Testis (tissue), 5 donors: ENCODE measurements at places on chromosomes 1 and 21.
A peak's percentile ranks its signal among the peaks of the same experiment; 100 is the strongest.

GRCh38 chr1:93847811-93848288 is 31.2 kb downstream of the DNTTIP2 start:
- H3K27ac ChIP-seq: peak overlapping the region; percentile 95
- peak overlapping the region; percentile 79 for H3K4me3 ChIP-seq
- H3K4me1 ChIP-seq: peaks cover 33% of the 10 kb centered on the region

- H3K4me1 ChIP-seq: no peaks in the 10 kb centered on the region
- H3K27ac ChIP-seq: no peak overlapping the region
- no peak for DNase-seq
Observed at GRCh38 chr21:22154579-22155274, 1156.5 kb downstream of the NCAM2 start.

DNA sequence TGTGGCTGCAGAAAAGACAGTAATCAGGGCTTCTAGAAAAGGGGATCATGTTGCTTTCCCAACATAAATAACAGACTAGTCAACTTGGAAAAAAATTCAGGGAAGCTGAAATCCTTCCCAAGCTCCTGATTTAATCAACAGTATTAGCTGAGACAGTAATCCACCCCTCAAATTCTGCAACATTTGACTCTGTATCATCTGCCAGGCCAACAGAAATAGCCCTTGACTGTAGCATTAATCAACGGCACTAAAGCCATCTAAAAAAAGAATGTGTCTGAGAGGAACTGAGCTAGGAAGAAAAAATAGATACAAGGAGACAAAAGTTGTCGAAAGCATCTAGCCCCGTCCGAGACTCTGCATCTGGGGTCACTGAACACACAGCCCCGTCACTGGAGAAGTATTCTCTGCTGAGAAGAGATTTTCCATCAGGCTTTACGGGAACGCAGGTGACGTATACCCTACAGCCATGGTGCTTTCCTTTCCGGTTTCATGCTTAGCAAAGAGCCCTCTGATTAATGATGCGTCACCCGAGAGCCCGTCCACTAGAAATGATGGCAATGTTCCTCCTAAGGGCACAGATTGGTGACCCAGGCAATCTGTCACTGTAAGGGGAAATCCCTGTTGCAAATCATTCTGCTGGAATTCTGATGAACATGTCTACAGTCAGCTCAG is 42.1 kb upstream of the TP53BP2 start:
- DNase-seq: no peak
- H3K27ac ChIP-seq: no peak overlapping the region
- H3K4me3 ChIP-seq: no peak overlapping the region
- H3K27me3 ChIP-seq: no peaks in the 10 kb centered on the region

DNA sequence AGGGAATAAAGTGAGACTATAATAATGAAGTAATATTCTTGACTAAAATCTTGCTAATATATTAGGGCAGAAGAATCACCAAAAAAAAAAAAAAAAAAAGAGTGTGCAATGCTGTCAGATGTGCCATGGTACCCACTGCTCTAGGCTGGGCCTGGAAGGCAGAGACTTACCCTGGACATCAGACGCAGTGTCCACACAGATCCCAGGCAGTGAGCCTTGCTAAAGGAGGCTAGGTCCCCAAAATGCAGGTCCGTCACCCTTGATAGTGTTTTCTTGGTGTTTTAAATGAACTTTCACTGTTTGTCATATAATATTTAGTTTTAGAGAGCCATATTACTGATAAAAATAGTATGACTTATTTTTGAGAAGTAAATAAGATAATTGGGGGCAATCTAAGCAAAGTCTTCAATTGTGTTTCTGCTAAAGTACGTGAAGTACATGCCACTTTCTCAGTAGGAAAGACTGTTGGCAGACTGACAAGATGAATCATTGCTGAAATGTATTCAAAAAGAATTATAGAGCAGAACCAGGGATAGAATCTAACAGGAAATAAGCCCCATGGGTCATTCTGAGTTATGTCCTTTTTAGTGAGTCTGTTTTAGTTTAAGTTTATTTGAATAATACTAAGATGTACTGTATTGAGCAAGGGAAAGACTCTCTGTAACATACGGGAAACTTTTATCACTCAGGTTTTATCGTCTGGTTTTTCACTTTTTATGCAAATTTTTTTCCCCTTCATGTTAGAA is 74.6 kb upstream of the PDC start:
- DNase-seq: no peak
- no peaks in the 10 kb centered on the region for H3K27me3 ChIP-seq
- H3K4me3 ChIP-seq: no peak overlapping the region
- no peaks in the 10 kb centered on the region for H3K36me3 ChIP-seq

GRCh38 chr1:23401313-23401712 is 23.2 kb downstream of the TCEA3 start:
- H3K4me1 ChIP-seq: peaks cover 24% of the 10 kb centered on the region
- no peaks in the 10 kb centered on the region for H3K27me3 ChIP-seq
- DNase-seq: no peak
- H3K4me3 ChIP-seq: no peak overlapping the region
- no peaks in the 10 kb centered on the region for H3K36me3 ChIP-seq
- no peak overlapping the region for H3K27ac ChIP-seq

GRCh38 chr1:118223426-118223825 is 38.4 kb upstream of the SPAG17 start:
- no peaks in the 10 kb centered on the region for H3K4me1 ChIP-seq
- no peaks in the 10 kb centered on the region for H3K27me3 ChIP-seq
- no peak overlapping the region for H3K27ac ChIP-seq
- no peaks in the 10 kb centered on the region for H3K36me3 ChIP-seq
- peak; percentile 17 for DNase-seq

DNA sequence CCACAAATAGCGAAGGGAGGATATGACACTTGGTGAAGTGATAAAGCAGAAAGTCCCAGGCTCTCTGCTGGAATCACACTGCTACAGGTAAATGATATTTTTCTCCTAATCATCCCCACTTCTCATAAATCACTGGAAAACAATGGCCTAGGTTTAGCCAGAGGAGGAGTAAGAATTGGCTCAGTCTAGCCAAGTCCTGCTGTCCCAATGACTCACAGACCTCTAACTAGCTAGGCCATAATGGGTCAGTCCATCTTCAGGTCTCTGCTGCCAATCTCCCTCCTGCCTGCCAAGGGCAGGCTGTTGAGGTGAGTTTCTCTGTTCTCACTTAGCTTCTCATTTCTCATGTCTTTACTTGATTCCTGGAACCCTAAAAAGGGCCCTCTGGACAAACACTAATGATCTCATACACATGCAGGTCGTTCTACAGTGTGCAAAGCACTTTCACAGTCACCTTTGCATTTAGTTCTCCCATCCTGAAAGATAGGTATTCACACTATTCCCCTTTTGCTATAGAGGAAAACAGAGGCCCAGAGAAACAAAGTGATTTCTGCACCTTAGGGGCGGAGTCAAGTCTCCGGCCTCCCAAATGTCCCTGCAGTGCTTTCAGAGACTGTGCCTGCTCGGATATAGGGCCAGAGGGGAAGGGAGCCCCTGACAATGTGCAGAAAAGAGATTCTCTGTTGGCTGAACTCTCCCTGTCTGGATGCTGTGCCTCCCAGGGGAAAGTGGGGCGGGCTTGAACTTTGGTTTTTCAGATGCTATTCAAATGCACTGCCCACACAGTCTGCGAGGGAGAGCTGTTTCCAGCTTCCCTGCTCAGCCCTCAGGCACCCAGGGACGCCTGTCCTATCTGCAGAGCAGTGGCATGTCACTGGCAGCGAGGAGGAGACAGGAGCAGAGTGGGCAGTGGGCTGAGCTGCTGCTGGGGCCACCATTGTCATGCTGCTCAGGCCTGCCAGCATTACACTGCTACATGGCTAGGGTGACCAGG is 3.9 kb upstream of the CDK18 start:
- no peaks in the 10 kb centered on the region for H3K27me3 ChIP-seq
- no peak for DNase-seq
- peaks cover 19% of the 10 kb centered on the region for H3K4me1 ChIP-seq

- peaks cover 30% of the 10 kb centered on the region for H3K4me1 ChIP-seq
- H3K4me3 ChIP-seq: peak overlapping the region; percentile 36
- no peaks in the 10 kb centered on the region for H3K27me3 ChIP-seq
- no peaks in the 10 kb centered on the region for H3K36me3 ChIP-seq
- H3K27ac ChIP-seq: peak overlapping the region; percentile 52
- DNase-seq: peak; percentile 45
Observed at GRCh38 chr1:234962340-234962989, 166.2 kb downstream of the TOMM20 start.

GRCh38 chr1:212287261-212287895 is 2.2 kb downstream of the PPP2R5A start:
- H3K4me1 ChIP-seq: peaks cover 6% of the 10 kb centered on the region
- no peaks in the 10 kb centered on the region for H3K27me3 ChIP-seq
- H3K4me3 ChIP-seq: peak overlapping the region; percentile 94
- DNase-seq: no peak
- H3K27ac ChIP-seq: peak overlapping the region; percentile 98
